ENCODE measurements at places on chromosomes 7 and 10. TPM values are rescaled to one million over a fixed set of nuclear protein-coding genes. Genes with fewer than 3 reads are reported as not detected.
A peak's percentile ranks its signal among the peaks of the same experiment; 100 is the strongest.

Gene PTN
- 87.4 TPM for total RNA-seq

Gene GPC2
- total RNA-seq, result 1.4 TPM

Gene CAV2
- total RNA-seq, result 85.3 TPM

Gene LIPN
- not detected for total RNA-seq

- DNase-seq, result no peak
Measured at GRCh38 chr7:148607151-148607661, 16.6 kb downstream of the C7orf33 start.

DNA sequence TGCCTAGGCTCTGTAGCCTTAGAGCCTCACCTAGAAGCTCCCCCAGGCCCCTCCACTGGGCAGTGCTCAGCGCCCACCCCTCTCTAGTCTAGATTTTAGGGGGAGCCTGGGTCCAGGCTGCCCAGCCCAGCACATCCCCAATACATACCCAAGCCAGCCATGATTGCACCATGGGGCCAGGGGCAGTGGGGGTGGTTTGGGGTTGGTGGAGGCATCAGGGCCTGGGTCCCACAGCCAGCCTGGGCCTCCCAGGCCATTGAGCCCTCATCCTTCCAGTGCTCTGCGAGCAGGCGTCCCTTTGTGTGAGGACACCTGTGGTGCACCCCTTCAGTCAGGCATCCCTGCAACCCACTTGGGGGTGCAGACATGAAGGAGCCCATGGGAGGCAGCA, 76.9 kb upstream of the RET start:
- DNase-seq, result no peak

GRCh38 chr10:95693071-95693667, 558 bp downstream of the TCTN3 start:
- peak; percentile 31 for DNase-seq

DNA sequence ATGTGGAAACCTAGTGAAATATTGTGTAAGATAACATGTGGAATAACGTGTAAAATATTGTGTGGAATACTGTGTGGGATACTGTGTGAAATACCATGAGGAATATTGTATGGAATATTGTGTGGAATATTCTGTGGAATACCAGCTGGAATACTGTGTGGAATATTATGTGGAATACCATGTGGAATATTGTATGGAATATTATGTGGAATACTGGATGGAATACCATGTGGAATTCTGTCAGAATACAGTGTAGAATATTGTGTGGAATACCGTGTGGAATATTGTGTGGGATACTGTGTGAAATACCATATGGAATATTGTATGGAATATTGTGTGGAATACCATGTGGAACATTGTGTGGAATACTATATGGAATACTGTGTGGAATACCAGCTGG, 134.6 kb upstream of the CHST15 start:
- no peak for DNase-seq

GRCh38 chr7:6159097-6159483, 113.3 kb downstream of the CYTH3 start:
- DNase-seq, result no peak

DNA sequence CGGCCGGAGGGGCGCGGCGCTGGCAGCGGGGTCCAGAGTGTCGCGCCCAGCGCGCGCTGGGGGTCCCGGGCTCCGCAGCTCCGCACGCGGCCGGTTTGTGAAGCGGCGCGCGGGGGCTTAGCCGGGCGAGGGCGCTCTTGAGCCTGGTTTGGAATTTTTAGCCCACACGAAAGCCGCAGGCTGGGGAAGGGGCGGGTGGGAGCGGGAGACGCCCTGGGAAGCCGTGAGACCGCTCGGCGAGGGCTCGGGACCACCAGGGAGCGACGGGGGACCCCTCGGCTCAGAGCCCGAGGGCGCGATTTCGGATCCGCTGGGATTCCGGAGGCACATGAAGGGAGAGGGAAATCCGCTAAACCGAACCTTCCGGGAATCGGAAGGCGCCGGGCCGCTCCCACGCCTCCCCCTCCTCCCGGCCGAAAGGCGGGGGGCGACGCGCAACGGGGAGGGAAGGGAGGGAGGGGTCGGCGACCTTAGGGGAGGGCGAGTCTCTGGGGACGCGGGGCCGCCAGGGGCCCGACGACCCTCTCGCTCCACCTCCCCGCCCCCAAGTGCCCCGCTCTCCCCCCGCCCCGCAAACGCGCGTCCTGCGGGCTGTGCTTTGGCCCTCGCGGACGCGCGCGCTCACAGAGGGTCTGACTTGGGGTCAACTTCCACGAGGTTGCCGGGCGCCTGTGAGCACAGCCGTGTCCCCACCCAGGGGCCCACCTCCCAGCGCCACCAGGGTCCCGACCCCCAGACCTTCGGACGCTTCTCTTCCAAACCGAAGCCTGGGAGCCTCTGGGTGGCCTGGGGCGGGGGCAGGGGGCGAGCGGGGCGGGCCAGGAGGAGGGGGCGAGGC, 5.1 kb upstream of the ELFN1 start:
- no peak for DNase-seq

GRCh38 chr10:30680908-30681307, 51.4 kb upstream of the LYZL2 start:
- no peak for DNase-seq

- no peak for DNase-seq
Measured at GRCh38 chr7:151345576-151346469, 4.2 kb downstream of the NUB1 start.

DNA sequence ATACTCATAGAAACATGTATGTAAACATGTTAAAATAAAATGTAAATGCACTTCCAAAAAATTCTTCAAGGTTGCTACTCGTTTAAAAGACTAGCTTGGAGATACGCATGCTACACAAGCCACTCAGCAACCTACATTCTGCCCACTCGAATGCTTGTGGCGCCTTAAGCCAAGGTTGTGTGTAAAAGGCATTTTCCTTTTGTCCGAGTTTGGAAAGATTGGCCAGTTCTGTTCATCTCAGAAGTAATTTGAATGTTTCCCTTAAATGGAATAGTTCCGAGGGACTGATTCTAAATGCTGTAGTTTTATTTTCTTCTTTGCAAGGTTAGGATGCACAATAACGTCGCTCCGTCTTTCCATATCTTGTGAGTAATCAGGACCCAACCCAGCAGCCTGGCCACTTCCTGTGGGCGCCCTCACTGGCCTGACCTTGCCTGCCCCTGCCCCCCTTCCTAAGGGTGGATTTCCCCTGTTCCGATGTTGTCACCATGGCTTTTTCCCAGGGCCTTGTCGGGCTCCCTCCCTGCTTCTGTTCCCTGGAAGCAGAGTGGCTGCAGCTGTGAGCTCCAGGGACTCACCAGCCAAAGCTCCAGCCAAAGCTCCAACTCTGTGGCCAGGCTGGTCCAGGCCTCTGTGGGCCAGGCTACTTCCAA, 70.6 kb downstream of the PTPRE start:
- no peak for DNase-seq

DNA sequence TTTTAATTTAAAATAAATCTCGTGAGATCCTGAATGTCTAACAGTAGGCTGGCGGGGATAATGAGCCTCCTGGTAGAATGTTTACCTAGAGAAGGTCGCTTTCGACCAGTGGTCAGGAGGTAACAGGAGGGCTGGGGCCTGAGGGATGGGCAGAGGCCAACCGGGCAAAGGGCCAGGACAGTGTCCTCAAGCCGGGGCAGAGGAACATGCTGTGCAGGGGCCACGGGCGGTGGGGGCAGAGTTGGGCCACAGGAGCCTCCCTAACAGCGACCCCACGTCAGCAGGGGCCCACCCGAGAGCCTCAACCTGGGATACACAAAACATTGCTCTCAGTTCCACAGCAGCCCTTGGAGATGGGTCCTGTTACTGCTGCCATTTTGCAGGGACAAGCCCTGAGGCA, 14.5 kb downstream of the CFAP46 start:
- no peak for DNase-seq

DNA sequence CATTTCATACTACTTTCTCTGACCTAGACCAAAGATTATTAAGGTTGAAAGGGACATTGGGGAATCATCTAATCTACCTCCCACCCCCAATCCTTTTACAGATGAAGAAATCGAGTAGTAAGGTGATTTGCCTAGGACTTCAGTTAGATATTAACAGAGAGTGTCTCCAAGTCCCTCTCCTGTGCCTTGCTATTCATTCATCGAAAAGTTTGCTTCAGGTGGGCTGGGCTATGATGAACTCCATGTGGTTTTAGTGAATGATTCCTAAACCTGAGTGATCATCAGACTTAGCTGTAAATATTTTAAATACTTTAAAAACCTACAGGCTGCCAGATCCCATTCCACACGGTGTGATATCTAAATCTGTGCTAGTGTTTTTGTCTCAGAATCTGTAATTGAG, 259.4 kb upstream of the SORCS1 start:
- no peak for DNase-seq

GRCh38 chr10:10798864-10799192, 218.8 kb upstream of the CELF2 start:
- DNase-seq, result no peak

DNA sequence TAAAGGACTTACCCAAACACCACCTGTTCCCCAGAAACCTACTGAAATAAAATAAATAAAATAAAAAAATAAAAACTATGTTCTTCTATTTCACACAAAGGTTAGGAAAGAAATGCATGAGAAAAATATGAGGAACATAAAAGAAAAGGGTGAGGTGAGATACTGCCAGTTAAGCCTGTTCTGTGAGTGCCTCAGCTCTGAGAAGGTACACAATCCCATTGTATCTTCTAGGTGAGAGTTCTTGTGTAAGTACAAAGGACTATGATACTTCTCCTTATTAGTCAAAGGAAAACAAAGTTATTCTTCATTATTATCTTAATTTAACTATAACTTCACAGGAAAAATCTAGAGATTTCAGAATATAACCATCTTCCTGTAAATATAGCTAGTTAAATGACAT, 86.0 kb downstream of the ATE1 start:
- no peak for DNase-seq

- DNase-seq, result no peak
Measured at GRCh38 chr10:60203993-60204618, 185.6 kb downstream of the ANK3 start.

DNA sequence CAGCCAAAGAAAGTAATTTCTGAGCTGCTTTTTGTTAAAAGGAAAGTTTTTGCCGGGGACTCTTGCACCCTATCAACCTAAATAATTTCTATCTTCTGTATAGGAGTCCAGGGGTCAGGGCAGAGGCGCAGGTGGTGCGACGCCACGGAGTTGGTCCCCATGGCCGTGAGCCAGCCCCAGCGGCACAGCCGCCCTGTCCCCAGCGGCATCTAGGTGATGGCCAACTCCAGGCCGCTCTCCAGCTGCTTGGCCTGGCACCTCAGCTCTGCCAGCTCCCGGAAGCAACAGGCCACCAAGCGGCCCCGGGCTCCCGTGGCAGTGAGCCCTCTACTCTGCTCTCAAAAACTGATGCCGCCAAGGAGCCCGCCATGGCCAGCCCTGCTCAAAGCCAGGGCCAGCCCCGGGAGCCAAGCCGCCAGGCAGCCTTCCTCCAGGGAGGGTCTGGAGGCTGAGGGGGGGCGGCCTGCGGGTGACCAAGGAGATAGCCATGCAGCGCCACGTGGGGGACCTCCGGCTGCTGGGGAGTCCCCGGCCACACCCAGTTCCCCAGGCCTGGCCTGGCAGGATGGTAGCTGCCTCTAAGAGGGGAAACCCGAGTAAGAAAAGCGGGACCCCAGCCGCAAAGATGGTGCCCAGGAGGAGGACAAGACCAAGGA, 22.8 kb upstream of the LANCL2 start:
- DNase-seq, result no peak

DNA sequence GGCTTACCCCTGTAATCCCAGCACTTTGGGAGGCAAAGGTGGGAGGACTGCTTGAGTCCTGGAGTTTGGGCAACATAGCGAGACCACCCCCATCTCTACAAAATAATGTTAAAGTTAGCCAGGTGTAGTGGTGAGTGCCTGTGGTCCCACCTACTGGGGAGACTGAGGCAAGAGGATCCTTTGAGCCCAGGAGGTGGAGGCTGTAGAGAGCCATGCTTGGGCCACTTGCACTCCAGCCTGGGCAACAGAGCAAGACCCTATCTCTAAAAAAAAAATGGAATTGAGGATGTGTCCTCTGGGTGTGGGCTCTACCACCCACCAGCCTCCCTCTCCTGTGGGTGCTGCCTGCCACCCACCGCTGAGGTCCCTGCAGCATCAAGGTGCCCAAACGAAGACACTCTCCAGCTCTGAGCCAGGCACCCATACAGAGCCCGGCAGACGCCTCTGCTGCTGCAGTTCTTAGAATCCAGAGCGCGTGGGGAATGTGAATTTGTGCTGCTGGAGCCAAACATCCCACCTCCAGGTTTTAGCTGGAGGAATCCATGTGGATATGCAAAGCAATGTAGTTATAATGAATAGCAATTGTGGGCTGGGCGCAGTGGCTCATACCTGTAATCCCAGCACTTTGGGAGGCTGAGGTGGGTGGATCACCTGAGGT, 176.0 kb upstream of the TNRC18 start:
- no peak for DNase-seq

- DNase-seq, result no peak
Measured at GRCh38 chr7:42456267-42456666, 219.3 kb upstream of the GLI3 start.

GRCh38 chr10:60762554-60762953, 15.7 kb upstream of the CDK1 start:
- no peak for DNase-seq

DNA sequence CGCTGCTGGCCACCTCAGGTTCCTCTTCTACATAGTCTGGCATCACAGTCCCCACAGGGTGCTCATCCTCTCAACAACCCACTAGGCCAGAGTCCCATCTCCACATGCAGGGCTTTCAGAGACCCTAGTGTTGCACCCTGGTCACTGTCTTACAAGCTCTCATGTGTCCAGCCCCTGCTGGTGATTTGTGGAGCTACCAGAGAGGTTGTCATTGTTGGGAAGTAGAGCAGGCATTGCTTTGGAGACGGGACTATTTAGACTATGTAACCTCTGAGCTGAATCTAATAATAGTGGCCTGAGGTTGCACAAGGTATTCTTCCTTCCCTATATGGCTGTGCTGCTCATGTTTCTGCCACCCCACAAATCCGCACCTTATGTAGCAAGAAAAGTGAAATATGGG, 135.3 kb upstream of the VWC2 start:
- DNase-seq, result no peak

DNA sequence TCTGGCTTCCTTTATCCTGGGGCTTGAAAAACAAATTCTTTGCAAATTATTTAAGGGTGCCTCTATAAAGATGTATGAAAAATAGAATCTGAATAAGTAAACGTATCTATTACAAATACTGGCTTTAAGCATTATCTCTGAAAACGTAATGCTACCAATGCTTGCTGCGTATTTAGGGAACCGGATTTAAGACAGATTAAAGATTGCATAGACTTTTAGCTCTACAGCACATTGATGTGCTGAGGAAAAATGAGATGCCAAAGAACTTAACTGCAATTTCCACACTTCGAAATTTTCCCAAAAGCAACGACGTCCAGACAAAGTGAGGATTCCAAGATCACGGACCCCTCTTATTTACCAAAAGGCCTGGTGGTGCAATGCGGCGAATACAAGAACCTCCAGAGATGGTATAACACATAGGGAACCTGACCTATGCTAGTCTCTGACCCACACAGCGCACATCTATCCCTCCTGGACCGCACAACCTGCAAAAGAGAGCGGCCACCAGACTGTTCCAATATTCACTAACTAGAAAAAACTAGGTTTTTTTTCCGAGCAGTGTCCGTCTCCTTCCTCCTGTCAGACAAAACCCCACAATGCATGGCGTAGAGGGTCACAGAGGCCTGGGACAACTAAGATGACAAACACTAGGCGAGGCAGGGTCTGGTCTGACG, 34.3 kb upstream of the PHF14 start:
- no peak for DNase-seq
